NCI-H187 (cell line): ENCODE measurements at places on chromosomes 13 and 19.

GRCh38 chr19:3378352-3379150 is 12.2 kb downstream of the NFIC start:
- no peak for DNase-seq

GRCh38 chr13:80109303-80109702 is 231.6 kb downstream of the SPRY2 start:
- DNase-seq: no peak

- DNase-seq: no peak
These were observed 254.3 kb upstream of the SLITRK1 start for GRCh38 chr13:84136582-84136981.

DNA sequence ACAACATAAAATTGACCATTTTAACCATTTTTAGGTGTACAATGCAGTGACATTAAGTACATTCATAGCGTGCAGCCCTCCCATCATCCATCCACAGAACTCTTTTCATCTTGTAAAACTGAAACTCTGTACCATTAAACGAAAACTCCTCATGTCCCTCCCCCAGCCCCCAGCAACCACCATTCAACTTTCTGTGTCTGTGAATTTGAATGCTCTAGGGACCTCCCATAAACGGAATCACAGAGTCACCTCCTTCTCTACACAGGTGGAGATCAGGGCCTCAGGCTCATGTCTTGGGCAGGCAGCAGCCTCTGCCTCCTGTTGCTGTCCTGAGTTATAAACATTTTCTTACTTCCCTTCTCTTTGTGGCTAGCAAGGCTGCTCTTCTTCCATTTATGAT is 7.3 kb upstream of the CCNE1 start:
- DNase-seq: no peak

DNA sequence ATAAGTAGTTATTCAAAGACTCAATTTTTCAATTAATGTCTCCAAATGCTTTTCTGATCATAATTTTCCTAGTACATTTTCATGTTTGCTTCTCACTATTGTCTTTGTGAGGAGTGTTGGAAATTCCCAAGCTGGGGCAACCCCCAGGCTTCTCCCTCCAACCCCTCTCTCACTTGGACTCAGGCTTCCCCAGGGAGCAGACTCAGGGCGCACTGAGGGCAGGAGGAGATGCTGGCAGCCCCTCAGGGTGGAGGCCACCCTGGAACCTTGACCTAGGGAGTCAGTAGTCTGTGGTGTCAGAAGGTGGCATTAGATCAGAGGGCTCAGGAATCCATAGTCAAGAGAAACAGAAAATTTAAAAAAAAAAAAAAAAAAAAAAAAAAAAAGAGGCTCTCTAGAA is 86.5 kb upstream of the IRS2 start:
- no peak for DNase-seq

DNA sequence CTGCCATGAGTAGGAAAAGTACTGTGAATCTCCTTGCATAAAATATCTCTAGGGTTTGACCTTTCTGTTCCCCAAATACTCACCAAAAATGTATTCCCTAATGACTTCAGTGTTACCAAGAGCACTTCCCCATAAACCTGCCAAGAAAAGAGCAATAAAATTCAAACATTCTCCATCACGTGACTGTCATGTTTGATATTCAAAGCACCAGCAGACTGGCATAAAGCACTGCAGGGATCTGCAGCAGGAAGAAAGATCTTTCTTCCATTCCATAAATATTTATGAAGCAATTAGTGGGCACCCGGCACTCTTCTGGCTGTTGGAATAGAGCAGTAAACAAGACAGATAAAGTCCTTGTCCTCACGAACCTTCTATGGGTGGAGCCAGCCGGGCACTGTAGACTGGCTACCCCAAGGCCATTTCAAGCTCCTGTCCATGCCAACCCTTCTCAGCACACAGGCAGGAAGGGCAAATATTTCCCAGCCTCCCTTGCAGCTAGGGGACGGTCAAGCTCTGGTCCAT is 20.3 kb downstream of the PLA2G4C start:
- no peak for DNase-seq

DNA sequence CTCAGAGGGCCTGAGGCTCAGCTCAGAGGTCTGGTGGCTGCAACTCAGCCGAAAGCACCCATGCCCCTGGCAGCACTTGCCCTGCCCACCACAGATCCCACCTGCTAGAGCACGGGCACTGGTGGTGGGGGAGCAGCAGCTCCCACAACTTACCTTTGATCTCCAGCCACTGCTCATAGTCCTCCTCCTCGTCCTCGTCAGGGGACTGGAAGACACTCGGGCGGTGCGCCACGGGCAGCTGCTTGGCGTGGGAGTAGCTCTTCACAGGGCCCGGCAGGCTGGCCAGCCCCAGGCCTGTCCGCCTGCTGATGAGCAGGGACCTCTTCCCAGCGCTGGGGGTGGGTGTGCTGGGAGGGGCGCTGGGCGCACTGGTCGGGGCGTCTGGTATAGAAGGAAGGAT is 14.6 kb downstream of the SUGP1 start:
- no peak for DNase-seq
